ENCODE measurements at places on chromosomes 3 and 15.

DNA sequence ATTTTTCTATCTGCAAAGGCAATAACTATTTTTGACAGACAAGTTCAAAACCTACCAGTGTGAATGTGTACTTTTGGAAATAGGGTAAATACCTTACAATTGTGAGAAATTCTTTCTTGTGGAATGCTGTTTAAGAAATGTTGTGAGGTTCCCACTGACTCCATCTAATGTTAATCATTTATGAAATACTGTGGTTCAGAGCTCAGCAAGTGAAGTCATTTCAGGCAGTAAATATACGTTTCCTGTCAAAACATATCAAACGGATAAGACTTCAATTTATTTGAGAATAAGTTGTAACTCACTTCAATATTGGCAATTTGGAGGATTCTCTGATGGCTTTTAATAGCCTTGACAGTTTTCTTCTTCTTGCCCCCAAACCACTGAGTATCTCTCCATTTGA lies 16.4 kb downstream of the TAFA4 start:
- no peak for DNase-seq

DNA sequence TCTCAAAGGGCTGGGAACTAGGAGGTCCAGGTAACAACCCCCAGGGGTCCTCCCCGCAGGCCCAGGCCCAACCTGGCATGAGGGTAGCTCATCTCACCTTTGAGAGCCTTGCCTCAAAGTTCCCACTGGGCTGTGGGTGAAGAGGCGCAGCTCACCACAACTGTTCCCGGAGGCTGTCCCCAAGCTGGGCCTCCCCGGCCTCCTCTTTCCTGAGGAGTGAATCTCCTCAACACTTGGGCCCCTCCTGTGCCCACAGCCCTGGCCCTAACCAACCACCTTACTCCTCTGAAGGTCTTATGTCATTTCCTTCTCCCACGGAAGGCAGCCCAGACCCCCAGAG lies 27.5 kb upstream of the CORO2B start:
- DNase-seq = no peak

GRCh38 chr15:66497502-66498455 lies at the start of gene SNAPC5:
Gene SNAPC5, minus strand, starts transcription at chr15:66497762. Its CDS starts 31 bp downstream, at chr15:66497731.
- peak; percentile 99 for DNase-seq

DNA sequence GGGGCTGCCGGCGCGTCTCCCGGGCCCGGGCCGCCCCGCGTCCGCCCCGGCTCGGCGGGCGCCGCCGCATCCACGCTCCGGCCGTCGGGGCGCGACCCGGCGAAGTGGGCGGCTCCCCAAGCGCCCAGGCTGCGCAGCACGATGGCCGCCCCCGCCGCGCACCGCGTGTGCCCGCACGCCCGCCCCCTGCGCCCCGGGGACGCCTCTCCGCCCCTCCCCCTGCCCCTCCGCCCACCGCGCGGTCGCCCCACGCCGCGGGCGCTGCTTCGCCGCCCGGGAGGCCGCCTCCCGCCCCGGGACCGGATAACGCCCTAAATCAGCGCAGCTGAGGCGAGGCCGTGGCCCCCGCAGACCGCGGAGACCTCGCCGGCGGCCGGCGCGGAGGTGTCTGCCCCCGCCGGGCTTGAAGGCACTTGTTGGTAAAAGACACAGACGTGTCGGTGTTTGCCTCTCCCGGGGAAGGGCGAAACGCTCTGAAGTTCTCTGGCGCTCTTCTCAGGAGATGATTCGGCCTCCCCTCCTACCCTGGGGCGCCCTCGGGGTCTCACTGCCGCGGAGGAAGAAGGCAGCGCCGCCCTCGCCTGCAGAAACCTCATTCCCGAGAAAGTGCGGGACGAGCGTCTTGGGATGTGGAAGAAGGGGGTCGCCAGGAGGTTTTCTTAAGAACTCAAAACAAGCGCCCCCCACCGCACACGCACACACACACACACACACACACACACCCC lies at the start of gene BNC1:
Gene BNC1, minus strand, starts transcription at position 106 of the 725 bp plus-strand sequence. Its CDS starts 36 bp downstream, at position 70.
- no peak for DNase-seq

- no peak for DNase-seq
Measured at GRCh38 chr15:57253082-57253481, 123.2 kb upstream of the CGNL1 start.

DNA sequence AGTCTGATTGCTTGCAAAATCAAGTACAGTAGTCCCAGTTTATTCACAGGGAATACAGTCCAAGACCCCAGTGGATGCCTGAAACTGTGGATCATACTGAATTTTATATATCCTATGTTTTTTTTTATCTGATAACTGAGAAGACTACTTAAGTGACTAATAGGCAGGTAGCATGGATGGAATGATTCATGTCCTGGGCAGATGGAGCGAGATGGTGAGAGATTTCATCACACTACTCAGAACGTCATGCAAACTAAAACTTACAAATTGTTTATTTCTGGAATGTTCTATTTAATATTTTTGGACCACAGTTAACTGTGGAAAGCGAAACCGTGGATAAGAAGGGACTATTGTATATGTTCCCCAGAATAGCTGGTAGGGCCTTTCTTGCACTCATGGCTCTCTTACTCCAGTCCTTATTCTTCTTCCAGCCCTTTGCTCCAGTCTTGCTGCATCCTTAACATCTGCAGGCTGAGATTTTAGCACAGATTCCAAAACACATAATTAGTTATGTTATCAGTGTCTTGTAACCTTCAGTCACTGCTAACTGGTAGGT lies 290.0 kb downstream of the ADAMTSL3 start:
- DNase-seq = no peak

GRCh38 chr15:94460624-94461023 lies 229.3 kb downstream of the MCTP2 start:
- DNase-seq = no peak

GRCh38 chr3:58116161-58116955 lies 94.4 kb downstream of the DNASE1L3 start:
- DNase-seq = peak; percentile 55

DNA sequence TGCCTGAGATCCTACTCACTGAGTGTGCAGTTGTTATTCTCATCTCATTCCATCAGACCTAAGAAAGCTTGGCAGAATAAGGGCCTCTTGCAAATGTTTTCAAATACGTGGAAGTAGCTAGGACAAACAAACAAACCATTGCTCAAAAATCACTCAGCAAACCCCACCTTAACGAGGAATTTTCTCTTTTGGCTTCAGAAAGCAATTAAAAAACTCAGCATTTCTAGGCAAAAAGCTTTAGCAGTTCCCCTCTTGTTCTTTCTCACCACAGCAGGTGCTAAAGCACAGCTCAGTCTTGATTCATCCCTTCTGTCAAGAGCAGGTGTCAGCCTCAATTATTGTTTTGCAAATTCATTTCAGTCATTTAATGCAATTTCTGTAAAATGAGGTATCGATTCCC lies 58.6 kb upstream of the NUDT16 start:
- DNase-seq = no peak

DNA sequence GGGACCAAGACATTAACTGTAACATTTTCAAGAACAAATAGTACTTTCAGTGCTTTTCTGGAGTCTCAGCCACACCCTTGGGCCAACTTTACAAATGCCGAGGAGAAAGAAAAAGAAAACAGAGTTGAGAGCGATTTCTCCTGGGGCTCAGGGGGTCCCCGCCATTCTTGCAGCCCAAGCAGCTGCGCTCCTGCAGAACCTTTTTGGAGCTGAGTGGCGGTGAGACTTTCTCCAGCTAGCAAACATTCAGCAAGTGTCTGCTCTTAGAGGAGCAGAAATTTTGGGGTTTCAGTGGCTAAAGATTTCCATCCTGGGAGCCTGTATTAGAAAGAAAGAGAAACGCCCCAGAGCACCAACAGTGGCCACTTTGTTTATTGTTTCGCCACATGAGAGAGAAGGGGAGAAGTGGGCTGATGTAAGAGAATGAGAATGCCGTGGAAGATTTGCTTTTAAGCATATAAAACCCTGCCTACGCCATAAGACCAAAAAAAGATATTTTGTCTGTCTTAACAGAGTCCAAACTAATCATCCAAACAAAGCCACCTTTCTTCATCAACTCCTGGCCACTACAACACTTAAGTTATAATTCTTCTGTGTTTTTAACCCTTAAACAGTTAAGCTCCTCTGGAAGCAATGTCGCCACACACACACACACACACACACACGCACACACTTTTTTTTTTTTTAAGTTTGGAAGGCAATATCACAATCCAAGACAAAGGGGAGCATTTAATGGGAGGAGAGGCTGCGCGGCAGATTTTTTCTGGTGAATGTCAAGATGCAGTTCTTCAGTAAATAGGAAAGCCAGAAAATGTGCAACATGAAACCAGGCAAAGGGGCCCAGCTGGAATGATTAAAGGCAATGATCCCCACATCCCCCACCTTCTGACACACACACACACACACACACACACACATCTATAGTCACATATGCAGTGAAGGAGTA lies 19.2 kb downstream of the EID1 start:
- DNase-seq = no peak

DNA sequence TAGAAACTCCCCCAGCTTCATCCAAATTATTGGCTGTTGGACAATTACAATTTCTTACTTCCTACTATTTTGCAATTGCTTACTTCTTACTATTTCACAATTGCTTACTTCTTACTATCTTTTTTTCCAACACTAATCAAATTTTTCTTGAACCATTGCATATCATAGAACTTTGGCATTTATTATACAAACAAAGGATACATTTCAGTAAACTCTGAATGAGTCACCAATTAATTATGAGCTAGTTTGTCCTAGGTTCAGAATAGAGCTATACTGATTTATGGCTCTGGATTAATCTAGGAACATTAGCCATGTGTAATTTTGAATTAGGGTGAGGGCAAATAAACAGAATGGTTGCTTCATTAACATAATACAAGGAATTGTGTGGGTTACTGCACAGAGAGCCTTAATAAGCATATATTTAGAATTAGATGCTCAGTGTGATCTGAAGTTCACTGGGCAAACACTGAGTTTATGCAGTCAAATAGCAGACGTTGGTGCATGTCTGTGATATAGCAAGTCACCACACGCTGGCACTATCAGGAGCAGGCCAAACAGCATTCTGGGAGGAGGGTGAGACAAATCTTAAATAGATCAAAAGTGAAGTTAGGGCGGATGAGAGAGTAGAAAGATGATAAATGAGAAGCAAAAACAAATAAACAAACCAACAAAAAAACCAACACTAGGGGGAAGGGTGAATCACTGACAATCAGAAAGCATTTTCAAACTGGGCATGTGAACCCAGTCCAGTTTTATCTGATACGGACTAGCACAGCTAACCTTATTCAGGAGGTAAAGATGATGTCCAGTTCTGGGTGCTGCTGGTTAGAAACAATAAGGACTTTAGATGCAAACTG lies 21.5 kb downstream of the GABRR3 start:
- no peak for DNase-seq

- DNase-seq = no peak
Measured at GRCh38 chr3:61617041-61617440, 55.7 kb downstream of the PTPRG start.

DNA sequence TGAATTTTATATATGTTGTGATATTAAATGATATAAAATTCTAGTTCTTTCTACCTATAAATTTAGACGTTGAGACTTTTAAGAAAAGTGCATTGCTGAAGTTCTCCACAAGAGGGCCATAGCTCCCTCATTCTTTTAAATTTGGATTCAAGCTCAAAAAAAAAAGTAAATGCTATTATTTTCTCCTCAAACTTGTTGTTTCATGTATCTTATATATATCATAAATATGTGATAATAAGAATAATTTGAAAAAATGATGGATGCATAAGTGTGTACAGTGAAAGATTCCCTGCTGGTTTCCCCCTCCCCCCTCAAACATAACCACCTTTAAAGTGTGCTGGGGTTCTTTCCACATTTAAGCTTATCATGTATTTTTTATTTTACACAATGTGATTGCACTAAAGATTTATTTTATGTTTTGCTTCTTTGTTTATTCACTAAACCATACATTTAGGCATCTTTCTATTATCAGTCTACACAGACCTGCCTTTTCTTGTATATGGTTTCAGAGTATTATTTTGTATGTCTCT lies 769.4 kb upstream of the GOLIM4 start:
- DNase-seq = no peak

All from activated CD8-positive, alpha-beta memory T cell treated with anti-CD3 and anti-CD28 coated beads, Interleukin-2, amount 50 U/mL, for 4 hours (primary cell).